ENCODE measurements at places on chromosomes 11 and 22. TPM values are rescaled to one million over a fixed set of nuclear protein-coding genes. Genes with fewer than 3 reads are reported as not detected.

- no peak for DNase-seq
These were observed 878.6 kb upstream of the CCDC90B start for GRCh38 chr11:84164728-84165127.

The C11orf86 gene
- total RNA-seq, result not detected

The SLC43A3 gene
- total RNA-seq, result 32.8 TPM

GRCh38 chr11:44096360-44097185, 1.1 kb downstream of the EXT2 start:
- no peak for DNase-seq

DNA sequence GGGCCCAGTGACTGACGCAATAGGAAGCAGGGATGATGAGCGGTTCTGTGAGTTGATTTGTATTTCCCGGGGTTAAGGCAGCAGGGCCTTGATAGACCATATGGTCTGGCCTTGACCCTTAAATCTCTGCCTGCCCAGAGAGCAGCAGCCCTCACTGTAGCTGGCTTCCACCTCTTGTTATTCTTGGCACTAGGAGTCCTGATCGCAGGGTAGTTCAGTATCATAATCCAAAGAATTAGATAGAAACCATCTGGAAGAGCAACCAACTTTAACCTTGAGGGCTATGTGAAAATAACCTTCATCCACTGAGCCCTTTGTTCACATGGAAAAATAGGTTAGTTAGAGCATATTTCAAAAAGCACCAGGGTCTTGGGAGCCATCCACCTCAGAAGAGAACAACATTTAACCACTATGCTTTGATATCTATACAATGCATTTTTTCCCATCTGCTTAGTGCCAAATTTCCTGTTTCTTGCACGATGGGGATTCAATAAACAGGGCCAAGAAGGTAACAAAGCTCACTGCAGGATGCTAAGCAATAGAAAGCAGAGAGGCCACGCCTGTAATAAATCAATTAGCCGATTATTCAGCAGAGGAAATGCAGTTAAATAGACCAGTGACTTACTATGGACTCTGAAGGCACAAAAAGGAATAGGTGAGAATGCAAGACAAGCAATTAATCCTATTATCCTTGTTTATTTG, 761.3 kb downstream of the OPCML start:
- no peak for DNase-seq

DNA sequence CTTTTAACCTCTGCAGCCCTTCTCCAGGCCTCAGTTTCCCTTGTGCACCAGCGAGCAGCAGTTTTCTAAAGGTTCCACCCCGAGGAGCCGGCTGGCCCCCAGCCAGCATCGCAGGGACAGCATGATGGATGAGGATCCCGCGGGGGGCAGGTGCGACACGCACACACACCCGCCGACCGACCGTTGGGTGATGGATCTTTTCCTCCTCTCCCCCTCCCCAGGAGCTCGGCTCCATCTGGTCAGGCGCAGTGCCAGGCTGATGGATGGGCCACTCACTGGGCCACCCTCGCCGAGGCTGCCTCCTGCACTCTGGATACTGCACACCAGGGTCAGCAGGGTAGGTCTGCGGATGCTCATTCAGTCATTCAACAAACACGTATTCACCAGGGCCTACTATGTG, 12.8 kb upstream of the CABP7 start:
- no peak for DNase-seq

DNA sequence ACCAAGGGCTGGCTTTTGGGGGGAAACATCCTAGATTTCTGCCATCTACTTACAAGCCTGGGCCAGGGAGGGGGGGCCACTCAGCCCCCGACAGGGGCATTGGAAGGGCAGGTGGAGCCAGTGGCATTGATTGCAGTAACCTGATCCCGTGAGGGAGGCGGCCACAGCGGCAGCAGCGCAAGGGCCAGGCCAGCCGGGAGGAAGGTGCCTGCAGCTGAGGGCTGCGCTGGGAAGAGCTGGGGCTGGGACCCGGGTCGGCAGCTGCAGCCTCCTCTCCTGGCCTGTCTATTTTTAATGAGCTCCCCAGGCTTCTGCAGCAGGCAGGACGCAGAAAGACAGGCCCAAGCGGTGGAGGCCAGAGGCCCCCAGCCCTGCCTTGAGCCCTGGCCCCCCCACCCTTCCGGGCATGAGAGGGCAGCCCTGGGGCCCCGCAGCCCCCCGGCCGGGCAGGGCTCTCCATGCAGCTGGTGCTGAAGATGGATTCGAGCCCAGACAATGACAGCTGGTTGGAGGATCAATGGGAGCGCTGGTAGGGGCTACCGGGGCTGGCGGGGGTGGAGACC, 10.6 kb downstream of the FREY1 start:
- no peak for DNase-seq

GRCh38 chr11:15159085-15159484, 44.4 kb downstream of the INSC start:
- no peak for DNase-seq

- DNase-seq, result no peak
These were observed 9.9 kb downstream of the B3GAT1 start for GRCh38 chr11:134401825-134402809.

GRCh38 chr11:129237880-129238638, 45.9 kb upstream of the ARHGAP32 start:
- DNase-seq, result no peak

DNA sequence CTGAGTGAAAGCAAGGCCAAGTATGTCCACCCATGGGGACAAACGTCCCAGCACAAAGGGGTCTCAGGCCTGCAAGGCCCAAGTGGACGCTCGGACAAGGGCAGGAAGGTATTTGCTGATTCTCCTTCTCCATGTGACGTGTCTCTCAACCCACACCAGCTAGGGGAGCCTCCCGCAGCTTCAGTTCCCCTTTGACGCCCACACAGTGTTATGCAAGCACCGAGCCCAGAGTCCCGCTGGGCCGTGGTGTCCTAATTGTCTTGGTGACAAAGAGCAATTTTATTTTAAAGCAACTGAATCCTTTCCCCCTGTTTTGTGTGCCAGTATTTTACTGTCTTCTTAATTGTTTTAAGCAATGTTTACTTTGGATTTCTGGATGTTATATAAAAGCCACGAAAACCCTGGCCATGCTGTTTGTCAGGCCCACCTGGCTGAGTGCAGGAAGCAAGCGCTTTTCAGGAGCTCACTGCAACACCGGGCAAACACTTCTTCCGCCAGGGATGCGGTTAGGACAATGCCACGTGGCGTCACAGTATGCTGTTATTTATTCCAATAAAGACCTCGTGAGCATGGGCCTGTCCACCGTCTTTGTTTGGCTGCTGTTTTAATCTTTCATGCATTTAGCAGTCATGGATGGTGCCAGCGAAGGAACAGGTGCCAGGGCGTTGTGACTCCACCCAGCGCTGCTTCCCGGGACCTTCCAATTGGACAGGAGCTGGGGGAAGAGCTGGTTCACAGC, 8.2 kb upstream of the PARVG start:
- DNase-seq, result no peak

DNA sequence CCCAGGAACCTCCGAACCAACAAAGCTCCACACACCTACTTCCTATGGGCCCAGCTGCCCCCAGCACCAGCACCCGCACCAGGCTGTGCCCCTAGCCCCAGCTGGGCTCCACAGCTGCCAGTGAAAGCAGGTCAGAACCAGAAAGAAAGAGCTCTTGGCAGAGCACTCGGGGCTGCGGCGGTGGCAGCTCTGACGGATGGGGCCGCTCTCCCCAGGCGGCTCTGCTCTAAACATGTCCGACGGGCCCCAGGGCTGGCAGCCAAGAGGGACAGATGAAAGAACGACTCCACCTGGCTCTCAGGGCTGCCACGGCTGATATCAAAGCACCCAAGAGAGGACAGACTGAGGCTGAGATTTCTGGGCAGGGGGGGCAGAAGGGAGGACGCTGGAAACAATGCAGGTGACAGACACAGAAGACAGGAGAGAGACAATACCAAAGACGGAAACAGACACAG, 25.7 kb downstream of the LRFN4 start:
- no peak for DNase-seq

The CNGA4 gene
- total RNA-seq, result 0.12 TPM

The EHD1 gene
- total RNA-seq, result 158 TPM

- no peak for DNase-seq
These were observed 5.4 kb downstream of the MCHR1 start for GRCh38 chr22:40684728-40685127.

- DNase-seq, result no peak
These were observed 1.3 kb downstream of the MRPL23 start for GRCh38 chr11:1948389-1948788.

The PPP6R2 gene
- total RNA-seq, result 46.5 TPM

GRCh38 chr11:94521684-94522083, 9.4 kb downstream of the C11orf97 start:
- DNase-seq, result no peak

DNA sequence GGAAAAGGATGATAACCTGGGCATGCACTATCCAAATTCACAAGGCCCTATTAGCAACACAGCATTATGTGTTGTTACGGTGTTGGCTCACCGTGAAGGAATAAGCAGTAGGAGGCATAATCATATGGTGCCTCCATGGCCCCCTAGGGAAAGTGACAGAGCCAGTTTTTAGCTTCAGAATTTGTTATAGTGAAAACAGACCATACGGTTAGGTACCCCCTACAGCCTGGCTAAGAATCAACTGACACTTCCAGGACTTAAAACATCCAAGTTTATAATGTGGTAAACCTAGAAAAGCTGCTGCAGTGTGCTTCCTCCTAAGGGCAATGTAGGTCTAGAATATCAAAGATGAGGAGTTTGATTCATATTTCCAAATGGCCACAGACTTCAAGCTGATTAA, 30.4 kb downstream of the KIF18A start:
- no peak for DNase-seq

GRCh38 chr11:32053151-32053888, 37.6 kb upstream of the RCN1 start:
- no peak for DNase-seq

- no peak for DNase-seq
These were observed 5.7 kb downstream of the FTH1 start for GRCh38 chr11:61961570-61962212.

- no peak for DNase-seq
These were observed 186.7 kb downstream of the LUZP2 start for GRCh38 chr11:24683583-24683982.

DNA sequence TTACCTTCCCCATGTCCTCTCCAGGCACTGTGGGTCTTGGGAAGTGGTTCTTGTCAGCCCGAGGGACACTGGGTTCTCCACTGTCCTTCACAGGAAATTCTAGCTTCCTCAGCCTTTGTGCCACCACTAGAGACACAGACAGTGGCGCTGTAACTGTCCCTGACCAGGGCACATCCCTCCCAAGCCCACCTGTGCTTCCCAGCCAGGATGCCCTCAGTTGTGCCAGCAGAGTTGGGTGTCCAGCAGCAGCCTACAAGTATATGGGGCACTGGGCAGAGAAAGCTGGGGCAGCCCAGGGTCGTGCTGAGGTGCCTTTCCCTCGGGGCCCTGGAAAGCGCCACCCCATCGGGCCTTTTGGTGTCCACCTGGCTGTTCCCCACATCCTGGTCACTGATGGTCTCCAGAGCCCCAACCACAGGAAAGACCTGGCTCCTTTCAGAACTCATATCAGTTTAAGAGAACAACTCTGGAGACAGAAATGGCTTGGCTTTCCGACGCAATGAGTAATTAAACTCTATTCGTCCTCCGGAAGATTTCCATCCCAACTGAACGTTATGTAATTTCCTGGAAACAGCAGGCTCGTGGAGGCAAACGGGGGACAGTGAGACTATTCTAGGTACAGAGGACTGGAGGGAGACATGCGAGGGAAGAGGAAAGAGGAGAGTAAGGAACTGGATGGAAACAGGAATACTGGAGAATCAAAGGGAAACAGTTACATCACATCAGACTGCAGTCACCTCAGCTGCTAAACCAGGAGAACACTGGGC, 28.6 kb downstream of the PPP2R1B start:
- DNase-seq, result no peak

DNA sequence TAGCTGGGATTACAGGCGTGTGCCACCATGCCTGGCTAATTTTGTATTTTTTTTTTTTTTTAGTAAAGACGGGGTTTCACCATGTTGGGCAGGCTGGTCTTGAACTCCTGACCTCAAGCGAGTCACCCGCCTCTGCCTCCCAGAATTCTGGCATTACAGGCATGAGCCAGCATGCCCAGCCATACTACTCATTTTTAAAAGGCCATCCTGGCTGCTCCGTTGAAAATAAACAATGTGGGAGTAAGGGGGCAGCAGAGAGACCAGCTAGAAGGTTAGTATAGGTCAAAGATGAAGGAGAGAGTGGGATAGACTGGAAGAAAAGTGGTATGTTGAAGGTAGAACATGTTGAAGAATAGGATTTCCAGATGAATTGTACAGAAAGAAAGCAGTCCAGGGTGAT, 17.6 kb upstream of the LIN7C start:
- no peak for DNase-seq

DNA sequence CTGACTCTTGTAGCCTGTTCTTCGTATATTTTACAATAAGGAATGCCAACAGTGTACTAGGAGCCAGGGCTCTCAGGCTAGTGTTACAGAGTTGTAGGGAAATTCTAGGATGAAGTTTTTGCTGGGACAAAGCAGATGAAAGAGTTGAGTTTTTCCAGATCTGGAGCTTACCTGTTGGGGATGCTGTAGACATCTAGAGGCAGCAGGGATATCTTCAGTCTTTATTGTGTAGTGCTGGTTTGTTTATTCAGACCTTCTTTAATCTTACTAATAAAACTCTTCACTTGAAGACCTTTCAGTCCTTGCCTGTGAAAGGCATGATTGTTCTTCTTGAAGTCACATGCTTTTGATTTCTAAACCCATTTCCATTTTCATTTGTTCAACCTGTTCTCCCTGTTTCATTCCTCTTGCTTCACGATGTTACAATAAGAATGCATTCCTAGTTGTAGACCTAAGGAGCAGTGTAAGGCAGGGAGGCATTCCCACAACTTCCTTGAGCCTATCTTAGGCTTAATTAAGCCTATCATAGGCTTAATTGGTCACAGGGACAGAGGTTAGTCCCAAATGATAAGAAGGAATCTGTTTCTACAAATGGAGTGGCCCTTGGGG, 7.9 kb upstream of the SLC37A2 start:
- no peak for DNase-seq

The PTPRCAP gene
- 2.2 TPM for total RNA-seq

GRCh38 chr11:61928606-61929005, 11.2 kb upstream of the RAB3IL1 start:
- DNase-seq, result no peak

The DCHS1 gene
- 89.7 TPM for total RNA-seq

The OR56A1 gene
- under 0.01 TPM for total RNA-seq

The PKDREJ gene
- not detected for total RNA-seq

GRCh38 chr11:955154-956063, 29.7 kb downstream of the AP2A2 start:
- DNase-seq, result no peak

The NAALAD2 gene
- 0.92 TPM for total RNA-seq

GRCh38 chr11:72227316-72228228, 3.0 kb downstream of the INPPL1 start:
- no peak for DNase-seq

The MIAT gene
- 0.10 TPM for total RNA-seq

The SCUBE2 gene
- 0.76 TPM for total RNA-seq

GRCh38 chr11:77784572-77784971, 36.0 kb downstream of the RSF1 start:
- DNase-seq, result no peak
